ENCODE measurements at places on chromosomes 16 and 17.

DNA sequence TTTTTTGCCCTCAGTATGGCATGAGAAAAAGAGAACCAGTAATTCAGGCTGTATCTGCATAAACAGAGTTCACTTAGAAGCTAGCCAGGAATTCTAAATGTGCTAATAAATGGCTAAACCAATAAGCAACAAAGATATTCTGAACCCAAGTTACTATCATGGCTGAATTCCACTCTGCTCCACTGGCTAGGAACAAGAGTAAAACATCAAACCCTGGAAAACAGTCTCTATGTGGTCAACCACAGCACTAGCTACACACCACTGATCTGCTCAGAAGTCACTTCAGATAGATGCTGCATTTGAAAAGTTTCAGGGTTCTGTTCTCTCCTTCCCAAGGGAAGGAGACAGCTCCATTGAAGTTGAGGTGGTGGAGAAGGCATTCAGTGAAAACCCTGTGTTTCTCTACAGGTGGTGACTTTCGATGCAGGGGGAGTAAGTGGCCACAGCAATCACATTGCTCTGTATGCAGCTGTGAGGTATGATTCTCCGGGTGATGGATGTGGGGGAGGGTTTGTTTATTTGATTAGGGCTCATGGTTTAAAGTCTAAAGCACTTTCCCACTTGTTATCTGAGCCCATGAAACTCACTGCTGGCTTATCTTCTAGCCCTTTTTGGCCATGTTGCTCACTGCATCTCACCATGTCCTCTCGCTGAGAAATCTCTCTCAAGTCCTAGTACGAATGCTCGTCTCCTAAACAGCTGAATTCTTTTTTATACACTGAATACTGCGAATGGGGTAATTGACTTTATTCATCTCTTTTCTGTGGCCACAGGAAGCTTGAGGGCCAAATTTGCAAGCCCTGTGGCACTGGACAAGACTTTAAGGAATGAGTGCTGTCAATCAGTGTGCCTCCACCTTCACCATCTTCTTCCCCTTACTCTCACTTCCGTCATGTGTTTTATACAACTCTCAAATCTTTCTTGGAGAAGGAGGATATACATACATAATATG, 39.9 kb downstream of the CENPV start:
- DNase-seq = peak; percentile 78

DNA sequence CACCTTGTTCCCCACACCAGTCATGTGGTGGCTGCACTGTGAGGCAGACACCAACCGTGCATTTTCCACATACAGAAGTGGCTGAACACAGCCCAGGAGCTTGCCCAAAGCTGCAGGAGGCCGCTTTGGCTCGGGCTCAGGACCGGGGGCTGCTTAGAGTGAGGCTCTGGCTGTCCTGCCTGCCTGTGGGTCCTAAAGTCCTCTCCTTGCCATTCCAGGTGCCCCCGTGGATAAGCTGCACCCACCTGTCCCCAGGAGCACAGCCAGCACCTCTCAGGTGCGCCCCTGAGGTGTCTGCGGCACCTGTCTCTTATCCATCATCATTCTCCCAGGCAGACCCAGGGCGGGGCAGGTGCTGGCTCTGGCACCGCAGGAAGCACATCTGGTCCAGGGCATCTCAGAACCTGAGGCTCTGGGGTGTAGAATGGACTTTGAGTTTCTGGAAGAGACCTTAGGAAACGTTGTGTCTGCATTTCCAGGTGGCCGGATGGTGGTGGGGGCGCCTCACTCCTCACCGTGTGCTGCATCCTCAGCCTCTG, 180.5 kb upstream of the ZNF469 start:
- DNase-seq = no peak

DNA sequence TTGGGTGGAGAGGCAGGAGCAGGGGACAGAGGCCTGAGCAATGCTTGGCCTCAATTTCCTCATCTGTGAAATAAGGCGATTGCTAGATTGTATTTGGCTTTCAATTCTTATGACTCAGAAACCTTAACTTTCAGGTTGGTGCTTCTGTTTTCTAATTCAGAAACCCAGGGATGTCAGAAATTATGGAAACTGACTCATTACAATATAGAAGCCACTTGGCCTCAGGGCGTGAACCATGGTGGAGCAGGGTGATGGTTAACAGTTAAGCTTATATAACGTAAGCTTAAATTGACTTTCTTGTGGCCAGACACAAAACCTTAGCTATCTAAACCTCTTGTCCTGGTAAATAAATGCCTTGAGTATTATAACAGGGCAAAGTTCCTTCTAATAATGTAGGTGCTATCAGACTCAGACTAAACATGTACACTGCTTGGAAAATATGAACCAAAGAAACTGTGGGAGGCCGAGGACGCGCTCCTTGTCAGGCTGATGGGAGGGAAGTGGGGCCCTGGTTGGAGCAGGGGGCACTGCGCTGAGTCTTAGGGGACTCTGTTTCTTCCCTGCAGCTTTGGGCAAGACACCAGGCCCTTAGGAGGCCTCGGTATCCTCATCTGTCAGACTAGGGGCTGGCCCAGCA, 17.1 kb upstream of the SREBF1 start:
- no peak for DNase-seq

DNA sequence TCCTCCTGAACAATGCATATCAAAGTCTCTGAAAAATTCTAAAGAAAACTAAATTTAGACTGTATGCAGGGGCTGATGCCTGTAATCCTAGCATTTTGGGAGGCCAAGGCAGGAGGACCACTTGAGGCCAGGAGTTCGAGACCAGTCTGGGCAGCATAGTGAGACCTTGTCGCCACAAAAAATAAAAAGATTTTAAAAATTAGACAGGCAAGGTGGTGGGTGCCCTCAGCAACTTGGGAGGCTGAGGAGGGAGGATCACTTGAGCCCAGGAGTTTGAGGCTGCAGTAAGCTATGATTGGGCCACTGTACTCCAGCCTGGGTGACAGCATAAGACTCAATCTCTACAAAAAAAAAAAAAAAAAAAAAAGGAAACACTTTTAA, 30.1 kb upstream of the MMD start:
- no peak for DNase-seq

DNA sequence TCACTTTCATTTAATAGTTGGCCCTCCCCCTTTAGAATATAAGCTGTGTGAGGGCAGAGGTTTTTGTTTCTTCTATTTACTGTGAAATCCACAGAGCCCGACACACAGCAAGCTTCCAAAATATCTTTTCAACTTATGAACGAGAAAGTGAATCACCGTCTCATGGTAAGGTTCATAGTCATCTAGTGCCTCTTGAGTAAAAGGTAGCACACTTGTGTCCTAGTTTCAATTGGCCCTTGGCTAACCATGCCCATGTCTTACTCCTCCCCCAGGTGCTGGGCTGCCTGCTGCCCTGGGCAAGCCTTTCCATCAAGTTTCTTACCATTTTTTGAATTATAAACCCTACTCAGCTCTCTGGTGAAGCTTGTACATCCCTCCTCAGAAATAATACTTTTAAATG, 12.4 kb upstream of the GP2 start:
- no peak for DNase-seq

DNA sequence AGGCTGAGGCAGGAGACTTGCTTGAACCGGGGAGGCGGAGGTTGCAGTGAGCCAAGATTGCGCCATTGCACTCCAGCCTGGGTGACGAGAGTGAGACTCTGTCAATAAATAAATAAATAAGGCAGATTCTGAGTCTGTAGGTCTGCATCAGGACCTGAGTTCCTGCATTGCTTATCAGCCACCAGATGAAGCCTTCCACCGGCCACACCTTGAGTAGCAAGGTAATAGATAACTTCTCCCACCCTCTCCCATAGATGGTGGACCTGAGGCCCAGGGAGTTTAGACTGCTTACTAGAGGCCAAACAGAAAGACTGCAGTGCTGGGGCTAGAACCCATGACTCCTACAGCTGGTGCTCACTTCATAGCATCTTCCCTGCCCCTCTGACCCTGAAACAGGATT, 22.1 kb downstream of the ZP2 start:
- no peak for DNase-seq

DNA sequence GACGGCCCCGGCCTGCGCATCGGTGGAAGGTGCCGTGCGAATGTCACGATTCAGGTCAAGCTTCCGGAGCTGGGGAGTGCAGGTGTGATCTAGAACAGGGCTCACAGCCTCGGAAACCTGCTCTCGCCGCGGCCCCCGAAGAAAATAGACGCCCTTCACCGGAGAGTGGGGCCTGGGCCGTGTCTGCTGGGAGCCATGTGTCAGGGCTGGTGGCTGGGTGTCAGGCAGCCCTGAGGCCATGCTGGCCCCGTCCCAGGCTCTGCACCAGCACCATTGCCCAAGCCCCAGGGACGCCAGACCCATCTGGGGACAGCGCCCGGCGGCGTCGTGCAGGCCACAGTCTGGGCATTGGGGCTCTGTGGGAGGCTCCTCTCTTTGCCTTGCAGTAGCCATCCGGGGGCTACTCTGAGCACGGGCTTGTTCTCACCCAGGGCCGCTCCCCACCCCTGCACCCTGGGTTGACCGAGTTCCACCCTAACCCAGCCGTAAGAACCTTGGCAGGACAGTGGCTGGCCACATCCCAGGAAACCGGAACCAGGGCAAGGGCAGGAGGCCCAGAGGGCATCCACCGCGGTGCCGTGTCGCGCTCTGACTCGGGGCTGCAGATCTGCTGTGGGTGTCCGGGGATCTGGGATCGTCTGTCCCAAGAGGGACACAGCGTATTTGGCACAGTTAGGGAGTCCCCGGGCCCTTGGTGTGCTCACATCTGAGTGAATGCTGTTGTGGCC, 5.3 kb upstream of the NUDT16L1 start:
- no peak for DNase-seq

DNA sequence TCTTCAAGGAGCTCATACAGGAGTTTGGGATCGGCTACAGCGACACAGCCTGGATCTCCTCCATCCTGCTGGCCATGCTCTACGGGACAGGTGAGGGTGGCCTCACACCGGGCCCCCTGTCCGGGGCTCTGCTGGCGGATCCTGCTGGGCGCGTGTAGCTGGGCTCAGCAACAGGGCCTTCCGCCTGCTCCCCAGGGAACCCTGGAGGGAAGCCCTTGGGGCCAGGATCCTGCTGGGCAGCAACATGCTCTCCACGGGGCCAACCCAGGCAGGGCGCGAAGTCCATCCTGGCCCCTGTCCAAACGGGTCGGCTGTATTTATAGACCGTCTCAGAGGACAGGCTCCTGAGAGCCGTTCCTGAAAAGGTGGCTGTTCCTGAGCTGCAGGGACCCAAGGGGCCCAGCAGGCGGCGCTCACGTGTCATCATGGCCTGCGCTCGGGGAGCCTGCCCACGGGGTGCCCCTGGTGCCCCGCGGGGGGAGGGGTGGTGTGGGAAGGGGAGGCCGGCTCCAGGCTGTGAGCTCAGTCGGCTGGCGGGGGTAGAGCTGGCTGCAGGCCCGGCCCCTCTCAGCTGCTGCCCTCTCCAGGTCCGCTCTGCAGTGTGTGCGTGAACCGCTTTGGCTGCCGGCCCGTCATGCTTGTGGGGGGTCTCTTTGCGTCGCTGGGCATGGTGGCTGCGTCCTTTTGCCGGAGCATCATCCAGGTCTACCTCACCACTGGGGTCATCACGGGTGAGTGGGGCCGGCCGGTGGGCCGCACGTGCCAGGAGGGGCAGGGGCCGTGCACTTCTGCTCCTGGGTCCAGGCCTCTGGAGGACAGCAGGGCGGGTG, 7.5 kb downstream of the SLC16A3 start:
- peak; percentile 72 for DNase-seq

- DNase-seq = no peak
Measured at GRCh38 chr16:30121741-30122571, 1.1 kb downstream of the MAPK3 start.

DNA sequence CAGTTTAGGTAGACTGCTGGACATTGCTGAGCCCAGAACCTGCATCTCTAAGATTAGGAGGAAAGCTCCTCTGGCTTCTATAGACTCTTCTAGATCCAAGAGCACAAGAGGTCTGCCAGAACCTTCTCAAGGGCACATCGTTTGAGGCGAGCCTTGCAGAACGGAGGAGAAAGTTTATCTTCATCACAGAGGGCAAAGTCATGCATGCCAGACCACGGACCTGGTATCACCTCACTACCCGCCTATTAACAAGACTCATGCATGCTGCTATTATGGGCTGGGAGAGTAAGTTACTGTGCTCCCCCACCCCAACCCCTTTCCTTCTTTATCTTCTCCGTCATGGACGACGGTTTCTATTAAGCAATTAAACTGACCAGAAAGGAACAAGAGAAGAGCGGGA, 23.3 kb downstream of the MYH11 start:
- no peak for DNase-seq

DNA sequence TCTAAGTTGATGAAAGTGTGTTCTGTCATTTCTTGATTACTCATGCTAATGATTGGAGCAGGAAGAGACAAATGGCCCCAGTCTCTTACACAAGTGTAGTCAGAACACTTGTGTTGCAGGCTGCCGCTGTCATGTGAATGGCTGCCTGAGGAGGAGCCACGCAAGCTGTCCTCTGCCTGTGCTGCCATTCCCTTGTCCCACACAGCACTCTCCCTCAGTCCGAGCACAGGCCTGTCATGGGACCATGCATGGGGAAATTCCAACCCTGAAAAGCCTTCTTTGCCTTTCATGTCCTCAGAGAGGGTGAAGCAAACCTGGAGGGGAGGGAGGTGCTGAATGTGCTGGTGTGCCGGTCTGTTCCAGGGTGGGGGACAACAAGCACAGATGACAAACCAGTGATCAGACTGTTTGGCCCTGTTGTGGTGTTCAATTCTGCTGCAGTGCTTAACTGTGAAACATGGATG, 109.4 kb downstream of the MRTFB start:
- DNase-seq = no peak

GRCh38 chr17:48494335-48494734, 36.5 kb downstream of the HOXB1 start:
- DNase-seq = no peak

DNA sequence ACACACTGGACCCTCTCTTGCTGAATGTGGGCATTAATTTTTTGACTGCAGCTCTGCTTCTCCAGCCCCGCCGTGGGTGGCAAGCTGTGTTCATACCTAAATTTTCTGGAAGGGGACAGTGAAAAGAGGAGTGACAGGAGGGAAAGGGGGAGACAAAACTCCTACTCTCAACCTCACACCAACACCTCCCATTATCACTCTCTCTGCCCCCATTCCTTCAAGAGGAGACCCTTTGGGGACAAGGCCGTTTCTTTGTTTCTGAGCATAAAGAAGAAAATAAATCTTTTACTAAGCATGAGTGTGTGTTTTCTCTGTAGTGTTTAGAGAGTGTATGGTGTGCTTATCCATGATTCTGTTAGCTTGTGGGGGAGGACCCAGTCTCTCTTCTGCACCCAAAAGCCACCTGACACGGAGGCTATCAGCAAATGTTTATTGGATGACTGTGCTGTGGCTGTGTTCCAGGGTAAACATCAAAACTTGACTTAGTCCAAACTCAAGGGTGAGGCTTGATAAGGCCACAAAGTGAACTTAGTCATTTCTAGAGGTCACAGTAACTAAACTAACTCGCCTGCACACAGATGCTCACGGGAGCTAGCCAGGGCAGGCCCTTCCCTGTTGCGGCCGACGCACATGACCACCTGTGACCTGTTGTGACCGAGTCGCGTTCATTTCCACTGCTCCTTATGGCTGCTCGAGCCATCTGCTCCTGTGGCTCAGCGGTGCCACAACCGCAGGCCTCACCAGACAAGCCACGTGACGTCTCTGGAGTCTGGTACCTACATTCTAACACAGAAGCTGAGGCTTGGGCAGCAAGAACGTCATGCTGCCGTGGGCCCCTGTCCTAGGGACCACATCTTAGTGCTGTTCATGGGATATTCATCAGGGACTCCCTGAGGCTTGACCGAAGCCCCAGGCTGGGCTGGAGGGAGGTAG, 9.8 kb upstream of the MED11 start:
- DNase-seq = peak; percentile 69

GRCh38 chr17:20263595-20263994, 203.7 kb downstream of the LGALS9B start:
- DNase-seq = no peak

Measured in K562 (cell line).